ENCODE measurements at places on chromosomes 3 and 15.

DNA sequence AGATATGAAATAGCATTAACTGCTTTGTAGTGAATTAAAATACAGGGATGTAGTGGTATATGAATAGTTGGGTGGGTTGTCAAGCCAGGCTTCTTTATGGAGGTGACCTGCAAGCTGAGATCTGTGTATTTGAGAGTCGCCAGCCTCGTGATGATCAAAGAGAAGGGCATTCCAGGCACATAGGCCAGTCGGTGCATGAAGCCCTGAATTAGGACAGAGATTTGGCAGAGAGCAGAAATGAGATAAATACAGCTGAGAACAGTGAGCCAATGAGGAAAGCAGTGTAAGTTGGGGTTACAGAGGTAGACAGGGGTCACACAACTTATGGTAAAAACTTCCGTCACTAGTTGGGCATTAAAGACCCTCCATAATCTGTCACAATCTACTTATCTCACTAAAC is 641.9 kb downstream of the OTOL1 start:
- DNase-seq: no peak

DNA sequence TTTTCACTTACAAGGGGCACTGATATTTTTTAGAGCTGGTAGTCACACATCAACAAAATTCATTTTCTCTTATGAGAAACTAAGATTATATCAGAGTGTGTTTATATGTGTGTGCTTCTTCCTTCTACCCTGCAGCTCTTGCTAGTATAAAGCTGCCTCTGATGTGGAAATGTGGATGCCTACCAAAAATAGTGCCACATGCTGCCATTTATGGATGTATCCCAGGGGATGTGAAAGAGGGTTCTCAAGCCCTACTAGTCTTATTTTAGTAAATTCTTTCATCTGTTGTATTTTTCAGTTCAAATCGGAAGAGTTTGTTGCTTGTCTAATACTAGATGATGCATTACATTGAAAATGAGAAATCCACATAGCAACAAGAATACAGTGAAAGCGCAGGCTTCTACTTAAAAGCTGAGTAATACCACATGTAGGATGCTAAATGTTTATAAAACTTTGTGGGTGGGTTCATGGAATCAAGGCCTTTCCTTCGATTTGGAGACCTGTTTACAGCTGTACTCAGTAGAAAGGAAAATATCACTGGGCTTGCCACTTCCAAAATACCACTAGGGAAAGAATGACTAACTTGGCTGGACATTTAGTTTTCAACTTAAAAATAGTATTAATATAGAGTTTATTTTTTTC is 399.2 kb downstream of the EPHA3 start:
- no peak for DNase-seq

GRCh38 chr3:3194861-3195260 is 15.4 kb upstream of the CRBN start:
- no peak for DNase-seq

GRCh38 chr3:159237226-159237625 is 435.4 kb downstream of the MFSD1 start:
- no peak for DNase-seq

- no peak for DNase-seq
Measured at GRCh38 chr3:179036226-179036625, 35.4 kb downstream of the ZMAT3 start.

- no peak for DNase-seq
Measured at GRCh38 chr3:162719684-162720341, 1223.2 kb downstream of the OTOL1 start.

GRCh38 chr3:127406309-127407025 is 118.6 kb upstream of the PRR20G start:
- DNase-seq: no peak

GRCh38 chr3:51703068-51703760 is 3.7 kb upstream of the GRM2 start:
- DNase-seq: no peak
